NCI-H2171 treated with DMSO at 0.1 percent for 48 hours (cell line): ENCODE measurements at places on chromosomes 1 and 21.

- DNase-seq, result no peak
These were observed 123.6 kb upstream of the RUNX3 start for GRCh38 chr1:25053576-25054250.

DNA sequence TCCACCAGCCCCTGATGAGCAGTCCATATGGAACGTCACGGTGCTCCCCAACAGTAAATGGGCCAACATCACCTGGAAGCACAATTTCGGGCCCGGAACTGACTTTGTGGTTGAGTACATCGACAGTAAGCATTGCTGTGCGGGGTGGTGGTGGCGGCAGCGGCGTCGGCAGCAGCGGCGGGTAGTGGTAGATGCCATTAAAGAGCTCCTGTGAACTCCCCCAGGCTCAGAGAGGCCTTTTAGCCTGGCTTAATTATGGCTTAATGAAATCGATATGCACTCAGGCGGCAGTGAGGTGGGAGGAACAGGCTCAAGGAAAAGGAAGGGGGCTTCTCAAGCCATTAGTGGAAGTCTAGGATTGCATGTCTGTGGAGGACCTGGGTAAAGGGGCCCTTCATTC, 41.9 kb upstream of the CNTN2 start:
- no peak for DNase-seq

- no peak for DNase-seq
These were observed 12.6 kb downstream of the METTL13 start for GRCh38 chr1:171794085-171794484.

- DNase-seq, result no peak
These were observed 79.1 kb downstream of the CDC7 start for GRCh38 chr1:91579658-91580228.

- DNase-seq, result no peak
These were observed 165.6 kb downstream of the DSCAM start for GRCh38 chr21:40681164-40681859.

- DNase-seq, result no peak
These were observed 17.8 kb upstream of the JAK1 start for GRCh38 chr1:64984106-64984505.

GRCh38 chr1:181818943-181819342, 242.6 kb downstream of the ZNF648 start:
- DNase-seq, result no peak

DNA sequence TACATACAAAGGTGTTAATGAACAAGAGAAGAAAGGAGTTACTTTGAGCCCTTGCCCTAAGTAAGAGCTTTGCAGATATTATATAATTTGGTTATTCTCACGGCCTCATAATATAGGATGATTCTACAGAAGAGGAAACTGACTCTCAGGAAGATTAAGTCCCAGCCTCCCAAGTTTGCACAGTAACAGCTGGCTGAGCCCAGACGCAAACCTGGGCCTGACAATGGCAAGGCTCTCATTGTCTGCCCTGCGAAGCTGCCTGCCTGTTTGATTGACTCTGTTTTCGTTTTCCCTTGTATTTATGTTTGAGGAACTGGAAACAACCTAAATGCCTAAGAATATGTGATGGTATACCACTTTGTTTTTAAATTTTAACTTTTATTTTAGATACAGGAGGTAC, 76.2 kb upstream of the PGBD5 start:
- DNase-seq, result no peak

GRCh38 chr1:183360473-183360872, 57.7 kb downstream of the NMNAT2 start:
- DNase-seq, result no peak

DNA sequence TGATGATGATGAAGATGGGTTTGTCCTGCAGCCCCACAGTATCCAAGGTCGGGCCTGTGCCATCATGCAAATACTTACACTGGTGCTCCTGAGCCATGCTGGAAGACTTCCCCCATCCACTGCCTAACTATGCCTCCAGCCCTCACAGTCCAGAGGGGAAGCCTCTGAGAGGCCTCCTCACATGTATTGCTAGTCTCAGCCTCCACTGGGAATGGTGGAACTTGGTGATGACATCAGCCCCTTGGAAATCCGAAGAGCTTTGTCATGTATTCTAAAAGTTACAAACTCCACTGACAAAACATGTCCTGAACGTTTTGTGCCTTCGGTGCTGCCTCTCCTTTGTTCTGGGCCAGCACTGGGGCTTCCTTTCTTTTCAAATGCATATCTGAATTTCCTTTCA, 61.1 kb upstream of the DMRTB1 start:
- no peak for DNase-seq

DNA sequence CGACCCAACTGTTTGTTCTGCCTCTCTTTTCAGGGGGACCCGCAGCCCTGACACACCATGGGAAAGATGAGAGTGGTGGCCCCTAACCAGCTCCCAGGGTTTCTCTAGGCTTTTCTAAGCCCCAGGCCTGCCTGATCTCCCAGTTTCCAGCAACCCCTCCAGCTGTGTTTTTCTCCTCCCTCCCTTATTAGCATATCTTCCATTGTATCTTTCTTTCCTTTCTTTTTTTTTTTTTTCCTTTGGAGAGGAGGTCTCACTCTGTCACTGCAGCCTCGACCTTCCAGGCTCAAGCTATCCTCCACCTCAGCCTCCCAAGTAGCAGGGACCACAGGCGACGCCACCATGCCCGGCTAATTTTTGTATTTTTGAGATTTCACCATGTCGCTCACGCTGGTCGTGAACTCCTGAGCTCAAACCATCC, 1.8 kb upstream of the CERS2 start:
- no peak for DNase-seq

DNA sequence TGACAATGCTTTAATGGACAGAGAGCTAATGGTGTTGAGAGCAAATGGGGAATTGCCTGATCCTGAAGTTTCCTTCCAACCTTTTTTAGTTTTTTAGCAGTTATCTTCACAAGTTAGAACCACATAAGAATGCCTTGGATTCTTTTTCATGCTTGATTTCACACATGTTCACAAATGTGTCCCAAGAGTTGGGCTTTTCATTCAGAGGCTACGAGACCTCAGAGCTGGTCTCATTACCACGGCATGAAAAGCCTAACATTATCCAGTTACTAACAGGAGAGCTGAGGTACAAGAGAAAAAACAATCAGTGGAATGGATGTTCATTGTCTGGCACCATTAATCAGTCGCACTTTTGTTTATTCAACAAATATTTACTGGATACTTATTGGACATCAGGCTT, 340.6 kb downstream of the ZNF326 start:
- DNase-seq, result no peak

GRCh38 chr1:47229031-47229885, 2.8 kb downstream of the TAL1 start:
- no peak for DNase-seq

- DNase-seq, result peak; percentile 8
These were observed 83.9 kb upstream of the EDEM3 start for GRCh38 chr1:184838504-184838951.

DNA sequence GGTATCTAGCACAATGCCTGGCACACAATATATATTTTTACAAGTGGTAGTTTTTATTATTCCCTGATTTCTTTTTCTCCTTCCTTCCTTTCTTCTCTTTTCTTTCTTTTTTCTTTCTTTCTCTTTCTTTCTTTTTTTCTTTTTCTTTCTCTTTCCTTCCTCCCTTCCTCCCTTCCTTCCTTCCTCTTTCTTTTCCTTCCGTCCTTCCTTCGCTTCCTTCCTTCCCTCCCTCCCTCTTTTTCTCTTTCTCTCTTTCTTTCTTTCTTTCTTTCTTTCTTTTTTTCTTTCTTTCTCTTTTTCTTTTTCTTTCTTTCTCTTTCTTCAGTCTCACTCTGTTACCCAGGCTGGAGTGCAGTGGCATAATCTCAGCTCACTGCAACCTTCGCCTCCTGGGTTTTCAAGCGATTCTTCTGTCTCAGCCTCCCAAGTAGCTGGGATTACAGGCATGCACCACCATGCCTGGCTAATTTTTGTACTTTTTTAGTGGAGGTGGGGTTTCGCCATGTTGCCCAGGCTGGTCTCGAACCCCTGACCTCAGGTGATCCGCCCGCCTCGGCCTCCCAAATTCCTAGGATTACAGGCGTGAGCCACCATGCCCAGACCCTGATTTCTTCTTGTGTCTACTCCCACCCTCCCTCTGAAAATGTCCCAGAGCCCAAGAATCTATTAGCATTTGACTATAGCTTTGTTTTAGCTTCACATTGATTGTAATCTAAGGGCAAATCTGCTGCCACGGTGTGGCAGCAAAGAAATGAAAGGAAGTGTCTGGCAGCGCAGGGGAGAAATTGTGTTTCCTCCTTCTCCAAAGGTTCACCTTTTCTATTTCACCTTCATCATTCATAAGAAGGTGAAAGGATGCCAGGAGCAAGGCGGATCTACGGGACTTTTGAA, 19.9 kb upstream of the ABCB10 start:
- no peak for DNase-seq

- no peak for DNase-seq
These were observed 1.1 kb downstream of the TAGLN2 start for GRCh38 chr1:159924025-159924790.

GRCh38 chr1:188061881-188062280, 1233.1 kb downstream of the PLA2G4A start:
- no peak for DNase-seq

DNA sequence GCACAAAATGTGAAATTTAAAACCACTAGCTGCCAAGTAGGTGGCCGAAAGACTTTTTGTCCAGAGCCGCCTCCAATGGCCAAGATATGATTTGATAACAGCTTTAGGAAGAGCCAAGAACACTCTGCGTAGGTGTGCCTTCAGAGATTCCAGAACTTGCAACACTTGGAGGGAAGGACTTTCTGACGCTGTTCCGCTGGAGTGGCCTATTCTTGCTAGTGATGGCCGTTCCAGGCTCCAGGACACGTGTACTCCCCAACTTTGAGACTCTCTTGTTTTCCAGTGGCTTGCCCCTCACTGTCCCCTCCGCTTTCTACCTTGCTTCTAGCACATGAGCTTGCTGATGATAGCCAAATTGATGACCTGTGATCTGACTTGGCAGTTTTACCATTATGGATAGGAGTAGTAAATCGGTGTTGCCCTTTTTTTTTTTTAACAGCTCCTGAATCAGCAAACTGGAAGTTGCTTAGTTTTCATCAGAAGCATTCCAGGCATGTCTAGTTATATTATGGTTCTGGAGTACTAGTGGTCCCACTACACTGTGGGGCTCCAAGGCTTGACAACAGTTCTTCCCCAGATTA, 1.0 kb downstream of the PRDX6 start:
- DNase-seq, result no peak

- DNase-seq, result no peak
These were observed 285.3 kb upstream of the VAMP3 start for GRCh38 chr1:7485826-7486225.

DNA sequence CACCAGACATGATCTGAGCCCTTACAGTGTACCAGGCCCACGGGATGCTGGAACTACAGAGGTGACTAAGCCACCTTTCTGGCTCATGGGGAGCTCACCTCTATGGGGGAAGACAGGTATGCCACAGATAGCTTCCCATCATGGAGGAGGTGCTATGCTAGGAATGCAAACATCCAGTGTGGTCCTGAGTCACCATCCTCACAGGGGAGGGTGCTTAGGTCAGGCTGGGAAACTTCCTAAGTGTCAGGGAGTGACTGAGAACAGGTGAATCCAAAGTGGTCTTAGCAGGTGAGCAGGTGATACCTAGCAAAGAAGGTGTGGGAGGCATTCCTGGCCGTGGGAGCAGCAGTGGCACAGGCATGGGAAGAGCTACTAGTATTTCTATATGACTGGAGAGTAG, 8.6 kb upstream of the RASSF5 start:
- DNase-seq, result no peak

GRCh38 chr1:30853350-30853749, 55.2 kb downstream of the SDC3 start:
- DNase-seq, result no peak

GRCh38 chr1:7810395-7810794, 26.3 kb downstream of the PER3 start:
- no peak for DNase-seq

DNA sequence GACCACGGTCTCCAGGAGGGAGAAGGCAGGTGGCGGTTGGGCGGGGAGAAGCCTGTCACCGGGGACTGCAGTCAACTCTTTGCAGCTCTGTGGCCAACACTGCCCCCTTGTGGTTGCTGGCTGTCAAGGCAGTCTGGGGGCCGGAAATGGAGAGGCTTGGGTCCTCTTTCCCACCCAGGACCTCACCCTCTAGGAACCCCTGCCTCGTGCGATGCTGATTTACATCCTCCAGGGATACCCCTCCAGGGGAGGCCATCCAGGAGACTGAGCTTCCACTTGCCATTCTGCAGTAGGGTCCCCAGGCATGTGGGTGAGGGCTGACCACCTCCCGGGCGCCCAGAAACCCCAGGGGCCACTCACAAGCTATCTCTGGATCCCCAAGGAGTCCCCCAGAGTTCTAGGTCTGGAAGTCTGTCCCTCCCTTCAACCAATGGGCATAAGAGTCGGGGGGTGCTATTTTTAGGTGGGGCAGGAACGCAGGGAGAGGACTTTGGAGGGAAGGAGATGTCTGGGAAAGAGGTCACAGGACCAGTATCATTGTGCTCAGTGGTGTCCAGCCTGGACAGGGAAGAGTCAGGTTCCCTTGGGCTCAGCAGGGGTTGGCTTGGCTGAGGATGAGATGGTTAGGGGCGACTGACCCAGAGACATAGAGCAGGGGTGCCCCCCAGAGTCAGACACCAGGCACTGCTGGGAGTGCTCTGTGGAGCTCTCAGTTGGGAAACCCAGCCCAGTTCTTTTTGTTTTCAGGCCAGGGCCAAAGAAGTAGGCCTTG, 7.1 kb upstream of the GPR61 start:
- peak; percentile 78 for DNase-seq

DNA sequence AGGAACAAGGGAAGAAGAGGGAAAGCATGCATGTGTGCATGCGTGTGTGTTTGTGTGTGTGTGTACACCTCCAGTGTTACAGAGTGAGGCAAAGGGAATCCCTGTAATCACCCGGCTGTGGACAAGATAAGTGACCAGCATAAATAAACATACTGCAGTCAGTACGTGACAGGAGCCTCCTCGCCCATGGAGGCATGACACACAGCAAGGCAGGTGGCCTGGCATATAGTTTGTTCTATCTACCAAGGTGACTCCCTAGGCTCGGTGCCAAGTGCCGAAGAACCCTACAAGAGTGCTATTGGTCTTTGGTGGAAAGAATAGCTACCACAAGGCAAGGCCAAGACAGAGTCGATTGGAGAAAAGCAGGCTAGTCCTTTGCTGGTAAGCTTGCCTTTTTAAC, 31.7 kb upstream of the HEATR1 start:
- no peak for DNase-seq

GRCh38 chr1:109083501-109083900, 7.1 kb upstream of the TMEM167B start:
- DNase-seq, result no peak

DNA sequence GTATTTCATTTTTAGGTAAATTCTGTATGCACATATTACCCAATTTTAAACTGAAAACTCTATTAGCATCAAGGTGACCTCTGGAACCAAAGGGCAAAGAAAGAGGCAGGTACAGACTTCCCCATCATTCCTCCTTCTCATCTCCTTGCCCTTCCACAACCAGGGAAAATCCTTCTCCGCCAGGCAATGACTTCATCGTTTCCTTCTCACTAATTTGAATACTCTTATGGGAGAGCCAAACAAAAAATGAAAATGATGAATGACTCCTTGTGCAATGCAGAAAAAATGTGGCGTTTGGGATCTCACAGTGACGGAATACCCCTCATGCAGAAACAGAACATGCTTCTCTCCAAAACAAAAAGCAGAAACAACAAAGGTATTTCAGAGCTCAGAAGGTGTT, 83.7 kb downstream of the HLCS start:
- no peak for DNase-seq
